ENCODE measurements at places on chromosomes 12 and 14. TPM values are rescaled to one million over a fixed set of nuclear protein-coding genes. Genes with fewer than 3 reads are reported as not detected.

Gene RFX4
- not detected for total RNA-seq

Gene PLEK2
- total RNA-seq, result 10.7 TPM

Gene PPHLN1
- total RNA-seq, result 67.8 TPM

Gene ZNF605
- total RNA-seq, result 12.1 TPM

Gene CAPS2
- 3.1 TPM for total RNA-seq

Gene C12orf50
- total RNA-seq, result not detected

DNA sequence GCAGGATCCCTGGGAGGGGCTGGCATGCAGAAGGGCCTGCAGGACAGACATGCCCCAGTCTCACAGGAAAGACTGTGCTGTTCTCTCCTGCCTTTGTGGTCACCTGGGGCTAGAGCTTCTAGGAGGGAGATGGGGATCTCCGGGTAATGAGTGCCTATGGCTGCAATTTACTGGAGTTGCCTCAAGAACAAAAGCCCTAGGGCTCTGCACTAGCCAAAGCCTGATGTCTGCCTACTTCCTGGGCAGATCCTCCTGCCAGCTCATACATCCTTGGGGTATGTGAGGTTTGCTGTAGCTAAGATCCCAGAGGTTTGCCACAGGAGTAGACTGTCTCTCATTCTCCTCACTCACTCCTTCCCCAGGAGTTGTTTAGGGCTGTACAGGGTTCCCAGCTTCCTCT lies 106.9 kb upstream of the PPFIA2 start:
- H3K27me3 ChIP-seq, result no peaks in the 10 kb centered on the region
- DNase-seq, result no peak
- no peak overlapping the region for H3K27ac ChIP-seq
- H3K36me3 ChIP-seq, result no peaks in the 10 kb centered on the region

DNA sequence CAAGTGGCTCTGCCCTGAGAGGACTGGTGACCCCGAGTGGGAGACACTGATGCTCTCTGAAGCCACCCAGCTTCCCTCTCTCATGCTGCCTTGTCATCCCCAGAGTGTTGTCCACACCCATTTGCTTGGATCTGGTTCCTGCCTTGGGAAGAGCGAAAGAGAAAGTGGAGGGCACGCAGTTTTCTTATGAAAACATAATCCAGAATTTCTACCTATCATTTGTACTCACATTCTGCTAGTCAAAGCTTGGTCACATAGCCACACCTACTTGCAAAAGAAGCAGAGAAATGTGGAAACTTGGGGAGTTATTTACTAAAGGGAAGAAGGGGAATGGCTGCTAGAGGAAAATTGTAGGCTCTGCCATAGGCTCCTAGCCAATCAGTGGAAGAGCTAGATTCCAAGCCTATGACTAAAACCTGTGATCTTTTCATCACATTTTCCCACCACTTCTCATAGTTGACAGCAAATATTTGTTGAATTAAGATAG lies 326.3 kb downstream of the ZFP36L1 start:
- peak; percentile 86 for DNase-seq
- H3K36me3 ChIP-seq, result peaks cover 6% of the 10 kb centered on the region
- peaks cover 2% of the 10 kb centered on the region for H3K27me3 ChIP-seq
- peak overlapping the region; percentile 74 for H3K27ac ChIP-seq

DNA sequence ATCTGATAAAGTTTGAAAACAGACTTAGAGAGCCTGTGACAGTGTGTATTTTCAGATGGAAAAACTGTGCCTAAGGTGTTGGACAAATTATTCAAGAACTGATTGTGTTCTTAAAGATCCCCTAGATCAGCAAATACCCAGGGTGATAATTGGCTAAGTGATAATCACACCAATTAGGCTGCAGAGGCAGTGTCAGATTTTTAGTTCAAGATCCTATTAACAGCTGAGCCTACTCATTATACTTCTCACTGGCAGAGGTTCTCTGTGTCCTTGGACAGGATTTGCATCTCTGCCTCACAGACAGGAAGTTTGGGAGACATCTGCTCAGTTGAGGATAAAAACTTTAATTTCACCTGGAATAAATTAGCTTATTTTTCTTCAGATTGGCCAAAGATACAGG lies 4.3 kb upstream of the FGD4 start:
- peaks cover 4% of the 10 kb centered on the region for H3K27me3 ChIP-seq
- no peak overlapping the region for H3K4me3 ChIP-seq
- no peaks in the 10 kb centered on the region for H3K36me3 ChIP-seq
- H3K27ac ChIP-seq, result no peak overlapping the region
- no peak for DNase-seq
- peaks cover 4% of the 10 kb centered on the region for H3K4me1 ChIP-seq

DNA sequence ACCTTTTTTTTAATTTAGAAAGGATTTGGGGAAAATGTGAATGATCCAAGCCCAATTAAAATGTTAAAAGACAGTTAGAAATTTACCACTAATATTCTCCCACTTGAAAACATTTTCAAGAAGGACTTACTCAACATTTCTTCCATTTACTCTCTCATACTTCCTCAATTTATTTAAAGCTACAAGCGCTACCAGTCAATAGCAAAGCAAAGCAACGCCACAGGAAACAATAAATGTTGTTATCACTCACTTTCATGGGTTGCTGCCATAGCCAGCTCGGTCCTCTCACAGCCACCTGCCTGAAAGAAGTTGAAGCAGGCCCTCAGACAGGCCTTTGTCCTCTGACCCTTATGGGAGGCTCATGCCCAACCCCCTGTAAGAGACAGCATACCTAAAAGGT lies 6.0 kb upstream of the SOS2 start:
- no peak overlapping the region for H3K27ac ChIP-seq
- H3K27me3 ChIP-seq, result no peaks in the 10 kb centered on the region
- H3K4me3 ChIP-seq, result no peak overlapping the region
- peaks cover 6% of the 10 kb centered on the region for H3K4me1 ChIP-seq

GRCh38 chr12:46788072-46788887 lies 37.5 kb downstream of the SLC38A4 start:
- H3K27me3 ChIP-seq, result peaks cover 2% of the 10 kb centered on the region
- H3K4me3 ChIP-seq, result 0 out of 2 replicates have a peak overlapping the region, but pooled peaks have one; percentile 25
- H3K4me1 ChIP-seq, result peaks cover 66% of the 10 kb centered on the region
- peak; percentile 12 for DNase-seq
- H3K27ac ChIP-seq, result peak overlapping the region; percentile 70

DNA sequence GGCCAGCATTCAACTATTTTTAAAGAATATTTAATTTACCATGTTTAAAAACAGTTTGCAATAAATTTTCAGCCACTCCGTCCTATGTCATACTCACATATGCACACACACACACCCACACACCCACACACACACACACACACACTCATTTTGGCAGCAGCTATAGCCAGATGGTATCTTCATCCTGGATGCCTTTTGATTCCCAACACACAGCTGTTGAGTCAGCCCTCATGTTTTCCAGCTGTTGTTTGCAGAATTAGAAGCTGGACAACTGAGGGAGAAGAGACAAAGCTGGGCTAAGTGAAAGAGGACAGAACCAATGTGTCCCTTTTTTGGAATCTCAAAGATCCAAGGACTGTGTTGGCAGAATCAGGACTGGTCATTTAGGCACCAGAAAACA lies 80.0 kb upstream of the EGLN3 start:
- no peak overlapping the region for H3K4me3 ChIP-seq
- no peak for DNase-seq
- H3K36me3 ChIP-seq, result no peaks in the 10 kb centered on the region
- no peaks in the 10 kb centered on the region for H3K4me1 ChIP-seq
- peaks cover 6% of the 10 kb centered on the region for H3K27me3 ChIP-seq

DNA sequence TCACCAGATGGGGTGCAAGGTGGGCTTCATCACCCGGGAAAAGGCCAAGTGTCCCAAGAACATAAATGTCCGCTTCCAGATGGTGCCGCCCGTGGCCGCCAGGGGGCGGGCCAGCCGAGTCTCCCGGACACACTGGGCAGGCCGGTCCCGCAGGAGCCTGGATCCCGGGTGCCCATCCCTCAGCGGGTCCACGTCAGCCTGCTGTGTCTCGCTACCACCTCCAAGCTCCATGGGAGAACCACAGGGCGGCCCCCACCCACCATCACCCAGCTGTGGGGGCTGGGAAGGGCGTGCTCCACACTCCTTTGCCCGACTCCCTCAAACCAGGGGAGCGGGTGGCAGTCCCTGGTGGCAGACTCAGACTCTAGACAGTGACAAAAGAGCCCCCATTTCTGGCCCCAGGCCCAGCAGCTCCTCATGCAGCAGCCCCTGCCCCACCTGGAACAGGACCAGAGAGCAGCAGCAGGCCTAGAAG lies 22.0 kb upstream of the NUDT14 start:
- peaks cover 9% of the 10 kb centered on the region for H3K27me3 ChIP-seq
- H3K4me3 ChIP-seq, result peak overlapping the region; percentile 26
- peaks cover 10% of the 10 kb centered on the region for H3K4me1 ChIP-seq
- DNase-seq, result peak; percentile 59

- H3K27ac ChIP-seq, result no peak overlapping the region
- H3K36me3 ChIP-seq, result no peaks in the 10 kb centered on the region
- peak overlapping the region; percentile 86 for H3K4me3 ChIP-seq
- peaks cover 5% of the 10 kb centered on the region for H3K4me1 ChIP-seq
- DNase-seq, result peak; percentile 85
Observed at GRCh38 chr14:24678801-24679247, 44.8 kb upstream of the GZMB start.

- no peak for DNase-seq
- no peak overlapping the region for H3K27ac ChIP-seq
- H3K27me3 ChIP-seq, result no peaks in the 10 kb centered on the region
- H3K4me3 ChIP-seq, result no peak overlapping the region
- no peaks in the 10 kb centered on the region for H3K36me3 ChIP-seq
- H3K4me1 ChIP-seq, result peaks cover 69% of the 10 kb centered on the region
Observed at GRCh38 chr12:46676797-46677520, 148.8 kb downstream of the SLC38A4 start.
